Dermis lymphatic vessel endothelial cell (primary cell): ENCODE measurements at places on chromosomes 2 and 18. TPM values are rescaled to one million over a fixed set of nuclear protein-coding genes. Genes with fewer than 3 reads are reported as not detected.

The COPS7B gene
- 11.7 and 13.5 TPM in 2 replicates for total RNA-seq

The UGT1A10 gene
- not detected in 2 replicates for total RNA-seq

The IFIH1 gene
- total RNA-seq, result 4.3 and 6.4 TPM in 2 replicates

The MPV17 gene
- 38.0 and 43.1 TPM in 2 replicates for total RNA-seq

The KCNJ13 gene
- not detected in 2 replicates for total RNA-seq

The MC5R gene
- not detected in 2 replicates for total RNA-seq

The CDH19 gene
- under 0.01 and 0.11 TPM in 2 replicates for total RNA-seq

The SLC16A14 gene
- total RNA-seq, result under 0.01 and 0.09 TPM in 2 replicates

The PARD6G gene
- total RNA-seq, result 66.8 and 69.8 TPM in 2 replicates

The ECEL1 gene
- total RNA-seq, result not detected in 2 replicates

The EVX2 gene
- not detected in 2 replicates for total RNA-seq

The GKN2 gene
- under 0.01 TPM in 1 of 2 replicates, not detected in the other for total RNA-seq

The CCBE1 gene
- 0.09 and 0.76 TPM in 2 replicates for total RNA-seq

The CTLA4 gene
- total RNA-seq, result 3.7 and 6.2 TPM in 2 replicates

The MDH1B gene
- total RNA-seq, result 0.11 and 0.17 TPM in 2 replicates

The DSG1 gene
- total RNA-seq, result not detected in 2 replicates

The TEX261 gene
- total RNA-seq, result 28.0 and 28.9 TPM in 2 replicates

The IL1R1 gene
- total RNA-seq, result 40.5 and 49.8 TPM in 2 replicates

The KCNG2 gene
- total RNA-seq, result 0.43 and 0.69 TPM in 2 replicates

The TUBB6 gene
- total RNA-seq, result 532 and 823 TPM in 2 replicates

The LGALSL gene
- total RNA-seq, result 3.2 and 4.2 TPM in 2 replicates

The PTH2R gene
- total RNA-seq, result under 0.01 TPM in 2 replicates

The SPATA3 gene
- not detected in 2 replicates for total RNA-seq

The LTBP1 gene
- total RNA-seq, result 165 and 213 TPM in 2 replicates

The CNGA3 gene
- not detected in 2 replicates for total RNA-seq

The VAMP5 gene
- 89.0 and 119 TPM in 2 replicates for total RNA-seq

The GAREM2 gene
- total RNA-seq, result 0.17 and 0.22 TPM in 2 replicates

The DCAF17 gene
- 14.0 and 16.1 TPM in 2 replicates for total RNA-seq

The SERPINB13 gene
- total RNA-seq, result not detected in 2 replicates

The PROM2 gene
- 0.09 and 0.22 TPM in 2 replicates for total RNA-seq

The TLX2 gene
- not detected in 2 replicates for total RNA-seq

The SPP2 gene
- total RNA-seq, result not detected in 2 replicates

The DNAH7 gene
- total RNA-seq, result under 0.01 TPM in 2 replicates

The C1GALT1C1L gene
- 0.09 TPM in 1 of 2 replicates, not detected in the other for total RNA-seq

The MYO3B gene
- total RNA-seq, result under 0.01 TPM in 2 replicates

The KCNS3 gene
- 0.76 and 0.86 TPM in 2 replicates for total RNA-seq

The MEP1B gene
- 0.09 TPM in 1 of 2 replicates, not detected in the other for total RNA-seq

The TRIM43B gene
- not detected in 2 replicates for total RNA-seq
